Activated CD4-positive, alpha-beta T cell treated with anti-CD3 and anti-CD28 coated beads for 36 hours (primary cell): ENCODE measurements at places on chromosomes 2 and 18.

GRCh38 chr2:98634406-98635092, 26.2 kb downstream of the UNC50 start:
- peak; percentile 79 for DNase-seq

DNA sequence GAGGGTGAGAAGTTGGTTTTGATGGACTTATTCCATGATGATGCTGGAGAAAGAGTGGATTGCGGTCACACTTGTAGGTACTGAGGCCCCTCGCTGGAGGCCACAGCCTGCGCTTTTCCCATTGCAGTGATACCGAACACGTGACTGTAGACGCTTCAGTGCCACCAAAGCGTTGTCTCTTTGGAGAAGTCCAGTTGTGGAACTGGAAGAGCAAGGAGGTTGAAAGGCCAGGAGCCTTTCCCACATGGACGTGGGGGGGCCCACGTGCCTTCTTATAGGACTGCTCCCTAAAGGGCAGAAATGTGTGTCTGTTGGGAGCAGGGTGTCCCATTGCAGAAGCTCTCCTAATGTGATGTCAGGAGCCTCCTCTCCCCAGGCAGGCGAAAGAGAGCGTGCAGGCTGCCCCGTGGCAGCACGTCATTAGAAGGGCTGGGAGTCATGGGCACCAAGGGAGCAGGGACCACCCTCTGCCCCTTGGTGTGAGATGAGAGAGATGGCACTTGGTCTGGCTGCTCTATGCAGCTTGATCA, 31.5 kb downstream of the LPIN1 start:
- DNase-seq = no peak

GRCh38 chr2:234457421-234457820, 39.5 kb downstream of the ARL4C start:
- DNase-seq = no peak

DNA sequence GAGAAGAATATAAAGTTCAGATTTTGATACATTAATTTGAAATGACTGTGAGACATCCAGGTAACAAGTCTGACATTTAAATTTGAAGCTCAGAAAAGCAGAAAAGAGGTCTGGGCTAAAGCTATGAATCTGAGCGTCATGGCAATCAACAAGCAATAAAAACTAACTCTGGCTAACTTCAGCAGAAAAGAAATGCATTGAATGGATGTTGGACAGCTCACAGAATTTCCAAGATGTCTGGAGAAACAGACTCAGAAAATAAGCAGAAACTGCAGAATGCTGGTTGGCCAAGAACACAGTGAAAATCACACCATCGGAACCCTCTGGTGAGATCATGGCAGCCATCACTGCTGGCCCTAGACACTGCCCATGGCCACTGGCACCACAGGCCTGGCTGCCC, 366.6 kb downstream of the METTL4 start:
- no peak for DNase-seq

- no peak for DNase-seq
Measured at GRCh38 chr18:32893915-32894314, 121.1 kb upstream of the KLHL14 start.

DNA sequence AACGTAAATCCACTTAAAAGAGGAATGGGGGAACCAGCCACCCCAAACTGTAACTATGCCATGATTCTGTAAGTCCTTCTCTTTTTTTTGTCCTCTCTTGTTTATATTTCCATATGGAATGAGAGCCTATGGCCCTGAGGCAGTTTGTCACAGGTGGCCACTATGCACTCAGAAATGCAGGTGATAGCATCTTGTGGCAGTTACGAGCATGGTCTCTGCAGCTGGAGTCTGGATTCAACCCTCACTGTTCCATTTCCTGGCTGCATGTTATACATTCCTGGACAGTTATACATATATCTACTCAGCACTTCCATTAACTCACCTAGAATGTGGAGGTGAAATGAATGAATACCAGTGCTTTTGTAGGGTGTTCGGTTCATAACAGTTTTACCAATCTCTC, 291.5 kb upstream of the FANCL start:
- no peak for DNase-seq
